GM04503 (cell line): ENCODE measurements at places on chromosomes 11 and 22.

DNA sequence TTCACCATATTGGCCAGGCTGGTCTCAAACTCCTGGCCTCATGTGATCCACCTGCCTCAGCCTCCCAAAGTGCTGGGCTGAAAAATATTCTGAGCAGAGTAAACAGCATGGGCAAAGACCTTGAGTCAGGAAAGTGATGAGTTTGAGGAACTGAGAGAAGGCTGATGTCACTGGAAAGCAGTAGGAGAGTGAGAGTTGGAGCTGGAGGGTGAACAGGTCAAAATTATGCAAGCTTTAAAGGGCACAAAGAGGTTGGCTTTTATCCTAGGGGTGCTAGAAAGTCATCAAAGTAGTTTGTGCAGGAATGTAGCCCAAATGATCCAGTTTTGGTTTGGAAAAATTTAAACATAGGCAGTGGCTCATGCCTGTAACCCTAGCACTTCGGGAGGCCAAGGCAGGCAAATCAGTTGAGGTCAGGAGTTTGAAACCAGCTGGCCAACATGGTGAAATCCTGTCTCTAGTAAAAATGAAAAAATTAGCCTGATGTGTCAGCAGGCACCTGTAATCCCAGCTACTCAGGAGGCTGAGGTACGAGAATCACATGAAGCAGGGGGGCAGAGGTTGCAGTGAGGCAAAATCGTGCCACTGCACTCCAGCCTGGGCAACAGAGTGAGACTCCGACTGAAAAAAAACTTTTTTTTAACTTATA is 44.7 kb upstream of the CXCR5 start:
- peak; percentile 23 for DNase-seq

DNA sequence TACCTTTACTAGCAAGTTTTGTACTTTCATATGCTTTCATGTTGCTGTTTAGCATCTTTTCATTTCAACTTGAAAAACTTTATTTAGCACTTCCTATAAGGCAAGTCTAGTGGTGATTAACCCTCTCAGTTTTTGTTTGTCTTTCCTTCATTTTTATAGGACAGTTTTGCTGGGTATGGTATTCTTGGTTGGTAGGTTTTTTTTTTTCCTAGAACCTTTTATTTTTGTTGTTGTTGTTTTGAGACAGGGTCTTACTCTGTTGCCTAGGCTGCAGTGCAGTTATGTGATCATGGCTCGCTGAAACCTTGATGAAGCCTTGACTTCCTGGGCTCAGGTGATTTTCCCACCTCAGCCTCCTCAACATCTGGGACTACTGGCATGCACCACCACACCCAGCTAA is 29.9 kb upstream of the SLC5A1 start:
- DNase-seq: no peak

- no peak for DNase-seq
These were observed 17.5 kb upstream of the MYH9 start for GRCh38 chr22:36405221-36405661.

GRCh38 chr22:23235425-23235824 is 55.1 kb downstream of the BCR start:
- no peak for DNase-seq

DNA sequence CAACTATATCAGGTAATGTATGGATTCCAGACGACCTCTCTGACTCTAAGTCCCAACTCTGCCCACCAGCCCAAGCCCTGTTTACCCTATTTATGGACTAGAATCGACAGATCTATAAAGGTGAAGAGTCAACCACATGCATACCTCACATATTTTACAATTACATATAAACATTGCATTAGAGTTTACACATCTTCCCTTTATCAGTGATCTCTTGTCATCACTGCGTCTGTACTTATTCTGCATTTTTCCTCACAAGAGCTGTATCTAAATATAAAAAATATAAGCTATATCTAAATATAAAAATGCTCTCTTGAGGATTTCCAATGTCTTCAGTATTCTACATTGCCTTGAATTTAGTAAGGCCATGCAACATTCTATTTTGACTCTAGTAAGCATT is 8.5 kb downstream of the FIBIN start:
- no peak for DNase-seq

DNA sequence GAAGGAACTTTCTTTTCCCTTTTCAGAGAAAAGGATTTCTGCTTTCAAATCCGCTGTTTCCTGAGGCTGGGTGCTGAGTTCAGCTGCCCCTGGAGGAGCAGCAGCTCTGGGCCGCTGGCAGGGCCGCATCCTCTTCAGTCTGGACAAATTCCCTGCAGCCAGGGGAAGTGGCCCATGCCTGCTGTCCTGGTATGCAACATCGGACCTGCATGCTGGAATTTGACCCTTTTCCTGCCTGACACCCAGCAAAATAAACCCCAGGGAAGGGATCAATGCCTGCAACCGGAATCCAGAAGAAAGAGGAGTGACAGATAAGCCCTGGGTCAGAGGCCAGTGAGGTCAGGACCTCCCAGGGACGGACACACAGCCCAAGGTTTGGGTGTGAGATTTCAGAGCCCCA is 54.1 kb upstream of the LINC01488 start:
- no peak for DNase-seq

DNA sequence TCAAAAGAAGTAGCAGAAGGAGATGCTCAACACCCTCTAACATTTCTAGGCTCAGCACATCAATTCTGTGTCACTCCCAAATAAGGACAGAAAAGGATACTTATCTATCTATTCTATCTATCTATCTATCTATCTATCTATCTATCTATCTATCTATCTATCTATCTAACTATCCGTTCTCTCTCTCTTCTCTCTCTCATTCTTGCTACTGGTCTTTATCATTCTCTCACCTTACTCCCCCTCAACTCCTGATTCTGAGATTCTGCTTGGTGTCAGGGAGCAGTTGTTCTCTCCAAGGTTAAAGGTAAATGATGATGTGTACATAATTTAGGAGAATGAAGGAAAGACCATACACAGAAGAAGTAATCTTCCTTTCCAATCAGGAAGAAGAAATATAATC is at the start of gene OR10G6:
TSS of gene OR10G6 (minus strand) at position 43 of the 400 bp plus-strand sequence. CDS start at position 43, 0 bp downstream.
- no peak for DNase-seq

DNA sequence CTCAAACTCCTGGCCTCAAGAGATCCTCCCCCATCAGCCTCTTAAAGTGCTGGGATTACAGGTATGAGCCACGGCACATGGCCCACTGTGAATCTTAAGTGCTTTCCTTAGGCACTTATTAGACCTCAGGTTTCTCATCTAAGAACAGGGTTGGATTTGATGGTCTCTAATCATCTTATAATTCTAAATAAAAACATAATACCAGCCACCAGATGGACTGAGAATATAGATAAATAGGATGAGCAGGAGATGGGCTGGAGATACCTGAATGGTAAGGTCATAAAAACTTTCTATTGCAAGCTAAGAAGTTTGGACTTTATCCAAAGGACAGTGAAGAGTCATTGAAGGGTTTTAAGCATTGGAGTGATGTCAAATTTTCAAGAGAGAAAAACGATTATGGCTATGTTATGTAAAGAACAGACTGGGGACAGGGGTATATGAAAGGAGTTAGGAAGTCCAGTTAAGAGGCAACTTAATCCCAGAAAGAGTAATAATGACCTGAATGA is 85.2 kb downstream of the RELT start:
- no peak for DNase-seq

GRCh38 chr11:70569996-70570692 is 171.8 kb downstream of the CTTN start:
- no peak for DNase-seq

- DNase-seq: no peak
These were observed 138.1 kb upstream of the E2F8 start for GRCh38 chr11:19378814-19379213.

GRCh38 chr11:111548525-111548924 is 8.0 kb downstream of the LAYN start:
- DNase-seq: no peak

DNA sequence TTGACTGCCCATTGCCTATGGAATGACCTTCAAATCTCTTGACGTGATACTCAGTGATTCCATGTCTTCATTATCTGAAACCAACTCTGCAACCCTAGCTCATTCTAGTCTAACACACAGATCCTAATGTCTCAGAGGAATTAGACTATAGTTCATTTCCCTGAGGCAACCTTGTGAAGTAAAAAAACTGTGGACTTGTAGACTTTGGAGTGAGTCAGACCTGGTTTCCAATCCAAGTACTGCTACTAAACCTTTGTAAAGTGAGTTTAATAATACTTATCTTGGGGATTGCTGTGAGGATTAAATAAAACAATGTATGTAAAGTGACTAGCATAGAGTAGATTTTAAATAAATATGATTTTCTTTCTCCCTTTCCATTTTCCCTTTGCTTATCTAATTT is 226.1 kb downstream of the BLID start:
- DNase-seq: peak; percentile 49

DNA sequence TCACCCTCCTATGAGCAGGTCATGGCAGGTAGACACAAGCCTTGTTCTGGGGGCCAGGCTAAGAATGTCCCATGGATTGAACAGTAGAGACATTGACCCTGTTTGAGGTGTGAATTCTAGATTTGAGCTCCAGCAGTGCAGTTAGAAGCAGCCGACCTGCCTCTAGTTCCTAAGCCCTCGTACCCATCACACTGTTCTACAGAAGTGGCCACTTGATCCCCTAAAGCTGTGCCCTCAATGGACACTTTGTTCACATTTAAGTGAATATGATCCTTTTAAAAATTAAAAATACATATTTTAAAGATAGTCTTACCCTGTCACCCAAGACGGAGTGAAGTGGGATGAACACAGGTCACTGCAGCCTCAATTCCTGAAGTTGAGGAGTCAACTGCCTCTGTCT is 122.0 kb downstream of the MED15 start:
- no peak for DNase-seq

DNA sequence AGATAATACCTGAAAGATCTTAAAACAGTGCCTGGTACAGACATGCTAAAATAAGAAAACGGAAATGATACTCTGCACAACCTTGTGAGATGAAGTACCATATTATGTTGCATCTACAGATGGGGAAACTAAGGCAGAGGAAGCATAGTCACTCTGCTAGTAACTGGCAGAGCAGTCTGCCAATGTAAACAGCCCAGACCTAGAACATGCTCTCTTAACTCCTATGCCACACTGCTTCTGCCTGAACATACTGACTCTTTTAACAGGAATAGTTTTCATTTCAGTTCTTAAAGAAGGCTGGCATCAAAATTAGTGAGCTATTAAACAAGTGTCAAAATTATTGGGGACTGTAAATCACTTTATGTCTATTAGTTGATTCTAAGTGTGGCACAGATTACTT is 99.9 kb downstream of the CD44 start:
- no peak for DNase-seq

GRCh38 chr11:33237039-33237597 is 20.1 kb upstream of the HIPK3 start:
- DNase-seq: no peak

DNA sequence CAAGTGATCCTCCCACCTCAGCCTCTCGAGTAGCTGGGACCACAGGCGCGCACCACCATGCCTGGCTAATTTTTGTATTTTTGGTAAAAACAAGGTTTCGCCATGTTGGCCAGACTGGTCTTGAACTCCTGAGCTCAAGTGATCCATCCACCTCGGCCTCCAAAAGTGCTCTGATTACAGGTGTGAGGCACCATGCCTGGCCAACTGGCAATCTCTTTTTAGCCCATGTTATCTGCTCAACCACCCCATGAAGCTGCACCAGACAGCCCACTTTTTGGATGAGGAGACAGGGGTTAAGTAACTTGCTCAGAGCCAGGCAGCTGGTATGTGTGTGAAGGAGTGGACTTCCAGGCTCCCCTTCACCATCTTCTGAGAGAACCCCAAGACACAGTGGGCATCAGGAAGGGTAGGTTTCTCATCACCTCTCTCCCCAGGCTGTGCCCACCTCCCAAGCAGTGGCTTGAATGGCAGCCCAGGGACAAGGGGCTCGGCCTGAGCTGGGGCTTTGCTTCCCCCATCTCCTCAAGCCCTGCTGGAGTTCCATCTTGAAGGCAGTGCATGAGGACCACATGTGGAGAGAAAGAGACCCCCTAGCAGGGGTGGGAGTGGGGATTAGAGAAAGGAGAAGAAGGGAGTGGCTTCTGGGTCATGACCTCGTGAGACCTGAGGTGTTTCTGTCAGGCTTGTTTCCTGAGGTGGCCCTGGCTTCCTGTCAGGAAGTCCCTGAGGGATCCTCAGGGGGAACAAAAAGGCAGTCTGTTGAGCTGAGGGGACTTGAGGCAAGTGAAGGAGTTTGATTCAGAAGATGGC is 87.5 kb upstream of the PARVA start:
- no peak for DNase-seq

- no peak for DNase-seq
These were observed 38.5 kb downstream of the RTL6 start for GRCh38 chr22:44459551-44459950.

DNA sequence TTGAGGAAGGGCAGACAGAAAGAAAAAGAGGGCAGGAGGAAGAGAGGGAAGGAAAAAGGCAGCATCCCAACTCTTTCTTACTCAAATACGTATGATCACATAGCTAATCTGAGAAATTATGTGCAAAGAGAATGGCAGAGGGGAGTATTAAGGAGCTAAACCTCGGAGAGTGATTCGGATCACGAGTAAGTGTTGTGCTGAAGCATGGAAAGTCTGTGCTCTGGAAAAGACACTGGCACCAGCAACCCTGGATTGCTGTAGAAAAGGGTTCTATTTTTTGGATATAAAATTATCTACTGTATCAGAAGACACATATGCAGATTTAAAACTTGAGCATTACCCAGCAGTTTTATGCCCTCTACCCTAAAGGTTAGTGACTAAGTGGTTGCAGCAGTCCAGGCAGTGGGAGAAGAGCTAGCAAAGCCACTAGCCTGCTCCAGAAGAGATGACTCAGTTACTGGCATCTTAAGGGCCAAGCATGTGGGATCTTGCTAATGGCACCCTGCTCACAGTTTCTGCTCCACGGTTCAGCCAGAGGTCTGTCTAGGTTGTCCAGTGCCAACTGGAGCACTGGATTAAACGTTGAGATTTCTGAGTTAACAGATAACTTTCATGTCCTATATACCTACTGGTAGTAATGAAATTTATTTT is 151.7 kb downstream of the SWAP70 start:
- DNase-seq: peak; percentile 74

DNA sequence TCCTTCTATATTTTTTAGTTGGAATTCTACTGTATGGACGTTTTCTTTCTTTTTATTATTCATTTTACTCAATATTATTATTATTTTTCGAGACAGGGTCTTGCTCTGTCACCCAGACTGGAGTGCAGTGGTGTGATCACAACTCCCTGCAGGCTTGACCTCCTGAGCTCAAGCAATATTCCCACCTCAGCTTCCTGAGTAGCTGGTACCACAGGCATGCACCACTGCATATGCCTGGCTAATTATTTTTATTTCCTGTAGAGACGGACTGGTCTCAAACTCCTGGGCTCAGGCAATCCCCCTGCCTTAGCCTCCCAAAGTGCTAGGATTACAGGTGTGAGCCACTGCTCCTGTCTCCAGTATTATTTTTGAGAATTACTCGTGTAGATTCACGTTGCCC is 34.0 kb upstream of the CCDC134 start:
- no peak for DNase-seq

- no peak for DNase-seq
These were observed 10.6 kb upstream of the GLYATL1 start for GRCh38 chr11:58928691-58929090.
